Gastroesophageal sphincter (tissue), 4 donors: ENCODE measurements at places on chromosomes 7 and 10.
A peak's percentile ranks its signal among the peaks of the same experiment; 100 is the strongest.

DNA sequence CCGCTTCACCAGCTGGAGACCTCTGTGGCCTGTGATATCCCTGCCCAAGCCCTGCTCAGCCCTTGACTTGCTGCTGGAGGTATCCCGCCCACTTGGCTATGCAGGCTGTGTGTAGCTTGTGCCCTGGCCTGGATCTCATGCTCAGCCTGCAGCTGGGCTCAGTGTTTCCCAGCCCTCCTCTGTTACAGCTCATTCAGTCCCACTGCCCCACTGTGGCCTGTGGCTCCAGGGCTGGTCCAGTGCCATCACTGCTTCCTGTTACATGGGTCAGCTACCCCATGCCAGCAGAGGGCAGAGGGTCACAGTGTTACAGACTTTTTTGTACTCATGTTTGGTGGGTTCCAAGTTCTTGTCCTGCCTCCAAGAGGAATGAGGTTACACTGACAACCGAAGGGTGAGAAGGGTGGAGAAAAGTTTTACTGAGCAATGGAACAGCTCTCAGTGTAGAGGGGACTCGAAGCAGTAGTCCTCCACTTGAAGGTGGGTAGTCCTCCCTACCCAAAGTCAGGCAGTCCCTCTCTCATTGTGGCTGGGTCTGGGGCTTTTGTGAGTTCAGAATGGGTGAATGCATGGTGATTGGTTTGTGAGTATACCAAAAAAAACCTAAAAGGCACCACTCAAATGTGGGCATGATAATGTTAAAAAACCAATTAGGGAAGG, 100.4 kb downstream of the ANKRD7 start:
- ATAC-seq = no peak

GRCh38 chr10:8956400-8956799, 901.9 kb downstream of the GATA3 start:
- ATAC-seq = no peak

GRCh38 chr7:1422512-1423263, 36.6 kb downstream of the MICALL2 start:
- ATAC-seq = no peak

DNA sequence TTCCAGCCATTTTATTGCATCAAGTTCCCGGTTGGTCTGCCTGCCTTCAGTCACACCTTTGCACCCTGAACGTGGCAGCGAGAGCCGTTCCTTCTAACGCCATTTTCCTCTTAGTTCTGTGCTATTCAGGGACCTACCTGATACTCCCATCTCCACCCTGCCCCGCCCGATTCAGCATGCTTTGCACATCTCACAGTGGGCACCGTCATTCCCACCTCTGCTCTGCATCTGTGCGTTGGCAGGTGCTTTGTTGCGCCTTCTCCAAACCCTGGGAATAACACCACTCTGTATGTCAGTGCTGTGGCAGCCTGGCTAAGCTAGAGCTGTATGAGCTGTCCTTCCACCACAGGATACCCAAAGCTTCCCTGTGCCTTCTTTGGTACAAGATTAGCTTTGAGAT, 96.8 kb downstream of the ACTR3B start:
- ATAC-seq = no peak

- ATAC-seq = no peak
Measured at GRCh38 chr10:77628906-77629730, 8.5 kb downstream of the KCNMA1 start.

- ATAC-seq = peak; percentile 14
Measured at GRCh38 chr10:103923502-103923901, 5.5 kb upstream of the STN1 start.

GRCh38 chr7:126686474-126686873, 566.3 kb downstream of the GRM8 start:
- ATAC-seq = no peak

- ATAC-seq = no peak
Measured at GRCh38 chr10:43235070-43235900, 31.6 kb downstream of the RASGEF1A start.

DNA sequence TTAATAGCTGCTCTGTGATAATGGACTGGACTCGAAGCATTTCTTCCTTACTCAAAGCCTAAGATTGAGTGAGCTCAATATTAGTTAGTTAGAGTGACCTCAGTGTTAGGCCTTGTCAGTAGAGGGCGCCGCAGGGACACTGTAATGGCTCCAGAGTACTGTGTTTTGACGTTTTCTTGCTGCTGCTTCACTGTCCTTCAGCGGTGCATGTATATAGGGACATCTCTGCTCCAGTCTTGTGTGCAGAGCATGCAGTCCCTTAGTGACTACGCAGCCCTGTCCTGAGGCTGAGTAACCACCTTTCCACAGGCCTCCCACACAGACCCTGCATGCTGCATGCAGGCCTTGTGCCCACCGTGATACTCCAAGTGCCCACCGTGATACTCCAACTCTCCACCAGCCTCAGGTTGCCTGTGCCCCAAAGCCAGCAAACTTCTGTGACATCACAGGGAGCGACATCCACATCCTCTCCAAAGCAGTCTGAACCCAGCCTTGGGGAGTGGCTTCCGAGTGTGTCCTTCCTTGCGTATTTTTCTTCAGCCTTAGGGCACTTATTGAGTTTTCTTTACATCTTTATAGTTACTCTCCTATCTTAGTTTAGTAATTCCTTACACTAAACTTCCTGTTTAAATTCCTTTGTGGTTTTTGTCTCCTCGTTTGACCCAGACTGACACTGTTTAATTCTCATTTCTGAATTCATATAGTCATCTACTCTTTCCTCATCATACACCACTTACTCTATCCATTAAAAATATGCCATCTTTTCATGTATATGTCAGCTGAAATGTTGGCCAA, 118.2 kb downstream of the JAZF1 start:
- ATAC-seq = peak; percentile 67

GRCh38 chr10:21675157-21675796, 141.2 kb downstream of the MLLT10 start:
- no peak for ATAC-seq

DNA sequence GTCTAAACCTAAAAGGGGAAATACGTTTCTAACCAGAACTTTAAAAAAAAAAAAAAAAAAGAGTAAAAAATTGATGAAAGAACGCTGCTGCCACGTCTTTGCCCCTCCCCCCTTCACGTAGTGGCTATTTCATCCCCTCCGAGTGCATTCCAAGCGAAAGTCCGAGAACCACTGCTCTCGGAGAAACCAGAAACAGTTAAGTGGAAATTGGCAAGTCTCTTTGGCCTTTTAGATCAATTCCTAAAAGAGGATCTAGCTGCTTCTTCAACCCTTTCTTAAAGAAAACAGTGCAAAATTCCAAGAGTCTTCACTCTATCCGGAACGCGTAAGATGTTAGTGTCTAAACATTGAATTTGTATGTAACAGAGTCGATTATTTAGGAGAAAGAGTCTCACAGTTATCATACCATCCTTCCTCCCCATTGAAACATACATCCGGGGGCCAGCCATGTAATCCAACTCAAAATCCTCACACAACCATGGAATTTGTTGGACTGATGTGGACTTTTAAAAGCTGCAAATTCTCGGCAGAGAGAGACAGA, 1.1 kb downstream of the P4HA1 start:
- ATAC-seq = no peak

- no peak for ATAC-seq
Measured at GRCh38 chr7:46613116-46613515, 692.0 kb upstream of the IGFBP3 start.

DNA sequence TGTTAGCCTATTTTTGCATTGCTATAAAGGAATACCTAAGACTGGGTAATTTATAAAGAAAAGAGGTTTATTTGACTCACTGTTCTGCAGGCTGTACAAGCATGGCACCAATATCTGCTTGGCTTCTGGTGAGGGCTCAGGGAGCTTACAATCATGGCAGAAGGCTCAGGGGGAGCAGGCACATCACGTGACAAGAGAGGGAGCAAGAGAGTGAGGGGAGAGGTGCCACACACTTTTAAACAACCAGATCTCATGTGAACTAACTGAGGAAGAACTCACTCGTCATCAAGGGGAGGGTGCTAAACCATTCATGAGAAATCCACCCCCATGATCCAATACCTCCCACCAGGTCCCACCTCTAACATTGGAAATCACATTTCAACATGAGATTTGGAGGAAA, 73.9 kb upstream of the ADCY1 start:
- ATAC-seq = no peak

DNA sequence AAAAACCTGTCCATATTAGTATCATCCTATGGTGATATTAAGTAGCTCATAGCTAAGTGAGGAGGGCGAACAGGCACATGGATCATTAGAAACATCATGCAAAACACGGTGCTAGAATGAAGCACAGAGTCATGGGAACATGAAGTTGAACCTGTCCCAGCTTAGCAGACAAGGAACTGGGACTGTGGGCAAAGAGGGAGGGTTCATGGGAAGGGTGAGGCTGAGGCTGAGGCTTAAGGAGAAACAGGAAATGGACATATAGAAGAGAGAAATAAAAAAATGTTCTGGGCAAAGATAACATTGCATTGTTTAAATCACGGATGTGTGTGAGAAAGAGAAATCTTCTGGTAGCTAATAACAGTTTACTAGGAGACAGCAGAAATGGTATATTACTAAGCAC, 708.1 kb downstream of the GRID1 start:
- ATAC-seq = no peak
